ENCODE measurements at places on chromosomes 6 and 20.

DNA sequence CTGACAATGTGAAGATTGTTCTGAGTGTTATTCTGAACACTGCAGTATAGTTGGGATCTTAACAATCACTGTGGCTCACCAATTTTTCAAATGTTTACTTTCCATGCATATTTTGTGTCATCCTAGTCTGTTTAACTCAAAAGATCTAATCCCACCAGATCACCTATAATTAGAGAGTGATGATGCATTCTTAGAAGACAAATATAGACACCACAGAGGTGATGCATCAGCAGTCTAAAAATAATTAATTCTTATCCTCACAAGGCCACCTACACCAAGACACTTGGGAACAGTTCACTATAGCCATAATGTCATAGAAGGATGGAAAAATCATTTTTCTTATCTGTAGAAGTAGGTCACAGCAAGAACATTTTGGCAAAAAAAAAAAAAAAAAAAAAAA lies 154.8 kb downstream of the UBE3D start:
- DNase-seq: no peak

- DNase-seq: no peak
Observed at GRCh38 chr6:9332241-9332780, 897.0 kb upstream of the SLC35B3 start.

GRCh38 chr6:9612489-9612888 lies 802.4 kb downstream of the TFAP2A start:
- no peak for DNase-seq

DNA sequence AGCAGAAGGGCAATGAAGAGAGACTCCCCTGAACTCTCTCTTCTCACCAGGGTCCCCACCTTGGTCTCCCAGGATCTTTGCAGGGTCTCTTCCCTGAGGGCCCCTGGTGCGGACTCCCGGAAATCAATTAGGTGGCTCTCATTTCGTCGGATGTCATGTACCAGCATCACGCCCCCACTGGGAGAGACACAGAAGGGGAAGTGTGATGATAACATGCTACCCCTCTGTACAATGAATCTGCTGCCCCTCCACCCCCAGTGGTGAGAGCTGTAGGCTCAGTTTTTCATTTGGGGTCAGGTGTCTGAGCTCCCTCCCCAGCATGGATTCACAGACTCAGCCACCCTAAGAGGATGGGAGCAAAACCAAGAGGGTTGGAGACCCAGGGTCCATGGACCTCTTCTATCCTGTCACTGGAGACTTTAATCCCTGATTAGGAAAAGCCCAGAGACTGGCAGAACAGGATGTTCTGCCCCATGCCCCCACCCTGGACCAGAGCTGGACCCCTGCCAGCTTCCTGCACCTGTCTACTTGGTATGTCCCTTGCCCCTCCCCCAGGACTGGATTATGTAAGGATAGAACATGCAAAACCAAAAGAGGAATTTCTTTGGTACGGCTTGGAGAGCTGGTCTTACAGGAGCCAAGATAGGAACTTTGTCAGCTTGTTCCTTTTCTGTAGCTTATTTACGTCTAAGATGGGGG lies 11.1 kb downstream of the GGT7 start:
- no peak for DNase-seq

GRCh38 chr20:47719625-47720024 lies 65.7 kb downstream of the SULF2 start:
- no peak for DNase-seq

DNA sequence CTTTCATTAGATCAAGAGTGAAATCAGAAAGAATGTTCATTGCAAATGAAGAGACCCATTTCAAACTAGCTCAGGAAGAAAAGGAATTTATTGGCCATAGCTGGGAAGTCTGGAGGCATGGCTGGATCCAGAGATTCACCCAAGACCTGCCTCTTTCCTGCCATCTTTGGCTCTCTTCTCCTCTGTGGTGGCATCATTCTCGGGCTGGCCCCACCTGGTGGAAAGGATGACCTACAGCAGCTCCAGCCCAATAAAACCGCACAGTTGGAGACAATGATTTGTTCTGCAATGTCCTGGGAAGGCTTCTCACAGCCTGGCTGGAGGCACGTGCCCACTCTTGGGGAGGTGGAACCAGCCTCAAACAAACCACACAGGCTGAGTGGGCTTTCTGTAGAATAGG lies 18.1 kb upstream of the FERMT1 start:
- no peak for DNase-seq

DNA sequence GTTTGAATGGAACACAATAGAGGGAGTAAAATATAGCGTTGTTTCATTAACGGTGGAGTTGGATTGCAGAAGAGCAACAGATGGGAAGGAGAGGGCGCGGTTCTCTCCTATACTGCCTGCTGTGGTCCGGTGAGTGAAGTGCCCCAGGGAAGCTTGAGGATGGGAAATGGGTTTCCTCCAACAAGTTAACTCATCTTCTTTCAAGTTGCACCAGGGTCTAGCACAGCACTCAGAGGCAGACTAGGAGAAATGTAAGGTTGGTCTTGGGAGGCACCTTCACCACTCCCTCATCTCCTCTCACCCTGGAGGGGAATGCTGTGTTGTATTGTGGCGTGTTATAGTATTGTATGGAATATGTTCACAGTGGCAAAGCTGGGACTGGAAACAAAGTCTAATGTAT lies 96.9 kb upstream of the SLC24A3 start:
- no peak for DNase-seq

GRCh38 chr20:58997141-58997770 lies 9.8 kb downstream of the CTSZ start:
- DNase-seq: no peak

GRCh38 chr20:62838128-62838891 lies 21.5 kb downstream of the COL9A3 start:
- no peak for DNase-seq

- DNase-seq: no peak
Observed at GRCh38 chr6:81763968-81764367, 11.5 kb upstream of the TENT5A start.

- no peak for DNase-seq
Observed at GRCh38 chr6:99933129-99933528, 60.9 kb downstream of the MCHR2 start.

DNA sequence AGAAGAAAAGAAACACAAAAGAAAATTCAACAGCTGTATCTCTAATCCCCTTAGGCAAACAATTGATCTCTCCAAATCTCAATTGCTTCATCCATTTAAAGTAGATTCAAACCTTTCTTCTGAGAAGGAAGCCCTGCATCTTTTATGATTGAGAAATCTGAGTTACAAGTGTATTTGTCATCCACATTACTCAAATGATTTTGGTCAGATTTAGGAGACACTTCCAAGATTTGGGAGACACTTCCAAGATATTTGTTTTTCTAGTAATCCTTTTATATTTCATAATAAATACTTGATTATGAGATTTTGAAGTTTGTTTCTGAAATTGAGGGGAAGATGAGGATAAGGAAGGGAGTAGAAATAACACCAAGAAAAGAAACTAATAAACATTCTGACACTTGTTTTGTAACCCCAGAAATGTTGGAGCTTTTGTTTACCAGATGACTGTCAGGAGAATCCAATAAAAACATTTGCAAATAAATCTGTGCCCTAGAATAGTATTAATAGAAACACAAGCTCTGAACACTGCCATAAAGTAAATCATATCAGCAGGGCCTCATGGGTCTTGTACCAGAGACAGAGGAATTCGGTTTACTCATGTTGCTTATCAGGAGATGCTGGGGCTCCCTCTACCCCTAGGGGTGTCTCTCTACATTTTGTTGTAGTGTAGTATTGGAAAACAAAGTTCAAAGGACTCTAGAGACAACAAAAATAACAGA lies 314.3 kb upstream of the NT5E start:
- DNase-seq: no peak
